CD4-positive, alpha-beta T cell treated with Interleukin-12 subunit alpha and Interleukin-12 subunit beta, for 1 hour (primary cell): ENCODE measurements at places on chromosomes 4 and X.

DNA sequence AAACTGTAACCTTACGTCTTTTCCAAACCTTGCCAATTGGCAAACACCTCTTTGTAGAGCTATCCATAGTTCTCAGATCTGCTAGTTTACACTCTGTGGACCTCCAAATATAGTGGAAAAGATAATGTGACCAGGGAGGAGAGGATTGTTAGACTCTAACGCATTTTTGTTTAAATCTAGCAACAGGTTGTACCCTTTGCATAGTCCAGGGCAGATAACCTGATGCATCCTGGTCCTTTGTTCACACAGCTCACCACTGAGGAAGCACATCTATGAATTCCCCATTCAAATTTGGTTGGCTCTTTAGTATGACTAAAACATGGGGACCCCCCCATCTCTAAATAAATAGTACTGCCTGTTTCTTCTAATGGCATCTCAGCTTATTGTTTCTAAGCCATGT is 55.9 kb downstream of the PAGE2 start:
- no peak for DNase-seq

DNA sequence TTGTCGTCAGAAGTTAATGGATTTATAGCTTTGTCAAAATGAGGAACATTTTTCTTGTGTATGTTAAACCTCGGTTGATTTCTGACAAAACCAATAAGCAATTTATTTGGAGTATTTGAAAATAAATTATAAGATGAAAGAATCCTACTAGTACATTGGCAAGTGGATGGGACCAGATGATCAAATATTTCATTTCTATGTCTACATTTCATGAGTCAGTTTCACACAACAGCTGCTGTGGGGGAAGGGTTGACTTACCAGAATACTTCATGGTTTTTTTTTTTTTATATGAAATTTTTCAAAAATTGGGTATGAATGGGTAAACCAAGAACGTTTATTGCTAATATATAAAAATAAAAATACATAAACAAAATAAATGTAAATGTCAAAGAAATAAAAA is 39.4 kb downstream of the RAPGEF2 start:
- no peak for DNase-seq

DNA sequence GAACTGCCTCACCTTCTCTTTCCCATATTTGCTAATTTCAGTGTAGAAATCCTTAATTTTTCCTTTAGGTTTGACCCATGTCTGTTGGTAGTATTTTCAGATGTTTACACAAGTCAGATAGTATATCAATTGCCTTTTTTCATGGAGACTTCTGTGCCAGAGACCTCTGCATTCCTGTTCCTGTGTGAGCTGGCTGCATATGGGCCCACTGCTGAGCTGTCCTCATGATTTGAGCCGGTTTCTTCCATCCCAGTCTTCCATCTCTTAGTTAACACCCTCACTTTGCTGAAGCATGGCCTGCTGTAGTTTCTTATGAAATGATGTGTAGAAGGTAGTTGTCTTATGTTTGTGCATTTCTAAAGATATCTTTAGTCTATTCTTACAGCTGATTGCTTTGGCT is 40.0 kb downstream of the CDS1 start:
- DNase-seq: no peak

GRCh38 chr4:169410839-169411770 is 140.3 kb upstream of the SH3RF1 start:
- peak; percentile 59 for DNase-seq

DNA sequence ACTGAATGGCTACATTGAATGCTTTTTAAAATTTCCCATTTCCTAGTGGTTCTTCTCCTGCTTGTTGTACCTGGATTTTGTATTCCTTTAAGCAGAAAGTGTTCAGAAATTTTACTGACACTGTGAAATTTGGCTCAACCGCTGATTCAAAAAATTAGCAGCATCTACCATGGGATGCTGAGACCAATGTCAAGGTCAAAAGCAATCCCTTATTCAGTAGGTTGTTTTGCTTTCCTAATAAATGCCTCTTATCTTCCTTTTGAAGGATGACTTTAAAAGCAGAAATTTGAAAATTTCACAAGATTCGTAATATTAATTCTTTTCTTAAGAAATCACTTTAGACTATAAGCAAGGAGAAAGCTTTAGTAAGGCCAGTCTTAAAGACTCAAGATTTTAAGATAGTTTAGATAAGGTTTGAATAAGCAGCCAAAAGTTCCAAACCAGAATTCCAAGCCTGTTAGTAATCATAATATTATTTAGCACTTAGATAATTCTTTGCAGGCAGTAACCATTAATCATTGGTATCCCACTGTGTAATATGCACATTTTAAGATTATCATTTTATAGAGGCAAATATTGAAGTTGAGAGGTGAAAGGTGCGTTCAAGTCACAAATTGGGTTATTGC is 508.8 kb downstream of the ANKRD50 start:
- DNase-seq: no peak

- DNase-seq: no peak
These were observed 54.9 kb upstream of the IRF2 start for GRCh38 chr4:184529283-184529682.

- DNase-seq: no peak
These were observed 50.6 kb upstream of the PDE5A start for GRCh38 chr4:119679251-119679650.

DNA sequence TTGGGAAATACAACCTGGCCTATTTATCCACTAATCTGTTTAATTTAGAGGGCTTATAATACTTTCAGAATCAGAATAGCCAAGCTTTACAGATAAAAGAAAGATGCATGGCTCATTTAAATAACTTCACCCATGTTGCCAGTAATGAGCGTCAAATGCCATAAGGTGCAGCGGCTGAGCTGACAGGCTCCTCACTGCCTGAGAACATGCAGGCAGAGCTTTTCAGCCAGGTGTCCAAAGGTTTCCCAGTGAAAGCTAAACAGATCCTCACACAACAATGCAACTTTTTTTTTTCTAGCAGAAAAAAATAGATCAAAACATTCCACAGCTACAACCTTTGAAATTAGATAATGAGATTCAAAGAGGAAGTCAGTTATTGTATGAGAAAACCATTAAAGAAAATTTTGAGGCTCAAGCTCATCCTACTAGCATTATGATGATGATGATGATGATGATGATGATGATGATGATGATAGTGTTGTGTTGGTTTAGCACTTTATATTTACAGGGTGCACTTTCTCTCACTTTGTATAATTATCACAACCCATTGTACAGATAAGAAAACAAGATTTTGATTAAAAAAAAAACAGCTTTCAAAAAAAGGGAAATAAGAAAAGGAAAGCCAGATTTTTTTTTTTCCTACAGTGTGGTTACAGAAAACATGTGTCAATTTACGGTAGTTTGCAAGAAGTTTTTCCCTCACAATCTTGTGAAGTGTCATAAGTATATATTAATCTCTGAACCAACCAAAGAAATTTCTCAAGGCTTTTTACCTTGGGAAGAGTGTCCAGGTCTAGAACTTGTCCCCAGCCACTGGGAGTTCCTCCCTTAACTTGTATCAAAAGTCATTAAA is 12.2 kb upstream of the TNIP3 start:
- no peak for DNase-seq

- no peak for DNase-seq
These were observed 1476.1 kb upstream of the TENM3 start for GRCh38 chr4:180766944-180767729.

GRCh38 chr4:116343809-116344208 is 741.6 kb downstream of the TRAM1L1 start:
- DNase-seq: no peak

GRCh38 chr4:88792268-88792781 is 94.7 kb upstream of the NAP1L5 start:
- peak; percentile 3 for DNase-seq

DNA sequence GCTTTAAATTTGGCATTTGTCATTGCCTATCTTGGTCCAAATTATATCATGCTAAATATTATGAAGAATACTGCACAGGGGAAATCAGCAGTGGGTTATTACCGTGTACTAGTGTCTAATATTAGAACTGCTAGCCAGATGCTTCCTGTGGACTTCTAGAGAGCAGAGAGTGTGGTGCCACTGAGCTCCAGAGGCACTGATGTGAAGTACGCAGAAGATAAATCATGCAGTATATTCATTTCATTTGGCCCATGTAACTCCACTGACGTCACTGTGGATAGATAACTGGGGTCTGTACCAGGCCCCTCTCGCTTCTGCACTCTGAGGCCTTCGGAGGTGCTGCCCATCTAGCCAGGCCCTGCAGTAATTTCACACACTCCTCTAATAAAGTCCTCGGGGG is 80.0 kb downstream of the ALPK1 start:
- no peak for DNase-seq

GRCh38 chrX:136251041-136251991 is at the start of gene MAP7D3:
Gene MAP7D3 (minus strand): TSS chrX:136251400. CDS start chrX:136251358, 42 bp downstream.
- DNase-seq: peak; percentile 75

DNA sequence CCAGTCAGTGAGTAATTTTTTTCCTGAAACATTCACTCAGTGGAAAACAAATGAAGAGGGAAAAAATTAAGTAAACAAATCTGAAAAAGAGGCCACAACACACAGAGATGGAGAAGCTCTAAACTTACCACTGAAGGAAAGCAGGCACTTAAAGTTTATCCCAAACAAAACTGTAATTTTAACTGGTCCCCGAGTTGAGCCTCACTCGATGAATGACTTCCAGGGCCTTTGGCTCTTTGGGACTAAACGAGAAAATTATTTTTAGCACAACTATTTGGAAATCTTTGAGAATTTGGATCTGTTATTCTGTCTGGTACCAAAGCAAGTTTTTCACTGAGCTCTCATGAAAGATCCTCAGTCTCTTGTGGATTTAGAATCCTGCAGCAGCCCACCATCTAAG is at the start of gene C1QTNF7:
C1QTNF7 (plus strand) TSS at position 333 of the 400 bp plus-strand sequence. CDS start 7,711 bp downstream, outside the sequence.
- DNase-seq: no peak

GRCh38 chr4:82889287-82889686 is 1.7 kb downstream of the SEC31A start:
- DNase-seq: no peak

- DNase-seq: no peak
These were observed 80.7 kb upstream of the SCML1 start for GRCh38 chrX:17656556-17656955.

- DNase-seq: no peak
These were observed 71.7 kb downstream of the NYX start for GRCh38 chrX:41518841-41519220.

DNA sequence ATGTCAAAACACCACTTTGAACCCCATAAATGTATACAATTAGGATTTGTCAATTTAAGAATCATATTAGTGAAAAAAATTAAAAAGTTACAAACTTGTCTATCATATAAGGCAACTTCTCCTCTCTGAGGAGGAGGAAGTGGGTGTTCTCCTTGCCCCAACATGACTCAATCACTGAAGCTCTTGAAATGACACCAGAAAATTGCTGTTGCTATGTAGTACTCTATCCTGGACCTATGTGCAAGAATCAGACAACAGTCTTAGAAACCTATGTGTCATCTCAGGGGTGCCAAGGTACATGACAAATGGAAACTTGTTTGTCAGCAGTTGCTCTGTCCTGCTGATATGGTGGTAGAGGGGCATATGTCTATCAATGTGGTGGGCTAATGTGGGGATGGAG is 47.7 kb downstream of the HMGB3 start:
- DNase-seq: no peak

GRCh38 chr4:73752424-73752823 is 12.1 kb downstream of the CXCL8 start:
- no peak for DNase-seq

GRCh38 chr4:128228845-128229795 is 58.5 kb downstream of the PGRMC2 start:
- no peak for DNase-seq

DNA sequence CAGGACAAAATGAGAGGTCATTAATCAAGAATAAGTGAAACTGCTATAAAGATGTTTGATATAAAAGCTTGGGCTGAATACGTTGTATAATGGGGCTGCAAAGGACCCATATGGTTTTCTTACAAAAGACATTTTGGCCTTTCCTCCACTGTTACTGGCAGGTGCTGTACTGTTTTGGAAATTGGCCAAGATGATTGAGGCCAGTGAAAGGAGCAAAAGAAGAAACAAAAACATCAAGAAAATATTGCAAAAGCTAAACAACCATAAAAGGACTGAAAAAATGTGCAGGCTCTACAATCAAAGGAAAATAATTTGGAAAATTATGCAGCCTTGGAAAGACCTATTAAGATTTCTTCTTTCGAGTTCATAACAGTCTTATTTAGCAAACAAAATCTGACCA is 222.2 kb upstream of the PPP1R2C start:
- no peak for DNase-seq

DNA sequence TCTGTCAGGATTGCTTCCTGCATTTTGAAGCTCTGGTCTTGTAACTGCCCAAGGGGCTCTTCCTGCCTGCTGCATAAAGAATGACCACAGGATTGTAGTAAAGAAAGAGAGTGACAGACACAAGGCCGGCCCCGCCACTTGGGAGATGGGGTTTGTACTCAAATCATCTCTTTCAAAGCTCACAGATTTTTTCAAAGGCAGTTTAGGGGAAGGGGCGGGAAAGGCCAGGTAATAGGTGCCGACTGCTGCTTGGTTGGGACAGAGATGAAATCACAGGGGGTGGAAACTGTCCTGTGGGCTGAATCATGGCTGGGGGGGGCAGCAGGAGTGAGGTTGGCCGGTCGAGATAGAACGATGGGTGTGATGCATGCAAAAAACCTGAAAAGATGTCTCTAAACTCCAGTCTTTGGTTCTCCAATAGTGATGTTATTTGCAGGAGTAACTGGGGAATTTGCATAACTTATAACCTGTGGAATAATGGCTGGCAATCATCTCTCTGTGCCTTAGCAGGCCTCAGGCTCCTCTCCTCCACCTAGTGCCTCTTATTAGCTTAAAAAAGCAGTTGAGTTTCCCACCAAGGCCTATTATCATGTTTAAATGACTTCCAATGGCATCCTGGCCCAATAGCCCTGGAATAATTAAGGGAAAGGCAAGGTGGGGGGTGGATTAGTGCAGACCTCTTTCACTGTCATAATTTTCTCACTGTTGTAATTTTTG is 778.4 kb upstream of the FRG1 start:
- no peak for DNase-seq

DNA sequence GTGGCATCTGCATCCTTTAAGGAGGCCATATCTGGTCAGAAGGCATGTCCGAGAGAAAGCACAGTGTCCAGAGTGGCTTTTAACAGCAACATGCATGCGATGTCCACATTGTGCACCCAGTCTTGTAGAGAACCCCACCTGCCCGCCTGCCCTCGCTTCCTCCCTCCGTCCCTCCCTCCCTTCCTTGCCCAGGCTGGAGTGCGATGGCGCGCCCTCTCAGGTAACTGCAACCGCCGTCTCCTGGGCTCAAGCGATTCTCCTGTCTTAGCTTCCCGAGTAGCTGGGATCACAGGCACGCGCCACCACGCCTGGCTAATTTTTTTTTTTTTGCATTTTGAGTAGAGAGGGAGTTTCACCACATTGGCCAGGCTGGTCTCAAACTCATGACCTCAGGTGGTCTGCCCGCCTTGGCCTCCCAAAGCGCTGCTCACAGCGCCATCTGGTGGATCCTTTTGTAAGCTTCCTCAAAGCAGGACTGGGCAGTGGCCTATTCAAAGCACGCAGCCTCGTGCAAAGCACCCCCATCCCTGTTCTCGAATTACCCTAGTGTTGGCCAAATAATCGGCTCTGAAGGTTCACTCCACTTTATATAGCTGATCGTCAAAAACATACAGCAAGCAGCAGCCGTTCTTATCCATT is 15.0 kb downstream of the BRCC3 start:
- DNase-seq: peak; percentile 53

- DNase-seq: no peak
These were observed 29.3 kb downstream of the DYNLT3 start for GRCh38 chrX:37818031-37818430.
